ENCODE measurements at places on chromosomes 6 and 20.
A peak's percentile ranks its signal among the peaks of the same experiment; 100 is the strongest.

DNA sequence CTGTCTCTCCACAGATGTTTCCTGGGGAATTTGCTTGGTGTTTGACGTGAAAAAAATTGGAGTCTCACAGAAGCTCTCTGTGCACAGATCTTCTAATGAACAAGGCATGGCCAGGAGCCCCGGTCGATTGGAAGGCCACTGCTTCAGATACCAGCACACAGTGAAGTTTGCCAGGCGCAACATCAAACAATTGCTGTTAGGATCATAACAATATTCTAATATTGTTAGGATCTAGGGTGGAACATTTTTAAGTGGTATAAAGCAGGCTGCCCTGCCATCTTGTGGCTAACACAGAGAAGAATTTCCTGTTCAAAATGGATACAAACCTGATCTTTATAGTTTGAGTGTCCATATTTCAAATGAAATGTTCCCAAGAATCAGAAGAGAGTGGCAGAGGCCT, 64.1 kb downstream of the C6orf118 start:
- DNase-seq, result peak; percentile 41

- no peak for DNase-seq
These were observed 57.7 kb downstream of the DHX35 start for GRCh38 chr20:39019805-39020325.

DNA sequence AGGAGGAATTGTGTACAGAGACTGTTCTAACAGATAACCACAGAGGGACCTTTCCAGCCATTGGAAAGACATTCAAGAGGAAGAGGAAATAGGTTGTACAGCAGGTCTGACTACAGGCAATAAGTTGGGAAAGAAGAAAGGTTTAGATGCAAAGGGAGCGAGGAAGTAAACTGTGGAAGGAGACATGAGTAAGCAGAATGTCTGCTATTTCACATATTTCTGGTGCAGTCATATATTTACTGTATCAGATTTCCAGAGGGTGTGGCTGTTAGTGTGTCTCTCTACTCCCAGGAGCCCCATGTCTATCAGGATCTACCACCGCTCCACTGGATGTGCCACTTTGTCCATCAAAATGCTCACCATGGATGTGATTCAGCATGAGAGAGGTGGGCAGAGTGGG, 25.9 kb downstream of the MRS2 start:
- peak; percentile 25 for DNase-seq

- no peak for DNase-seq
These were observed 60.4 kb upstream of the SNX9 start for GRCh38 chr6:157762636-157763035.

DNA sequence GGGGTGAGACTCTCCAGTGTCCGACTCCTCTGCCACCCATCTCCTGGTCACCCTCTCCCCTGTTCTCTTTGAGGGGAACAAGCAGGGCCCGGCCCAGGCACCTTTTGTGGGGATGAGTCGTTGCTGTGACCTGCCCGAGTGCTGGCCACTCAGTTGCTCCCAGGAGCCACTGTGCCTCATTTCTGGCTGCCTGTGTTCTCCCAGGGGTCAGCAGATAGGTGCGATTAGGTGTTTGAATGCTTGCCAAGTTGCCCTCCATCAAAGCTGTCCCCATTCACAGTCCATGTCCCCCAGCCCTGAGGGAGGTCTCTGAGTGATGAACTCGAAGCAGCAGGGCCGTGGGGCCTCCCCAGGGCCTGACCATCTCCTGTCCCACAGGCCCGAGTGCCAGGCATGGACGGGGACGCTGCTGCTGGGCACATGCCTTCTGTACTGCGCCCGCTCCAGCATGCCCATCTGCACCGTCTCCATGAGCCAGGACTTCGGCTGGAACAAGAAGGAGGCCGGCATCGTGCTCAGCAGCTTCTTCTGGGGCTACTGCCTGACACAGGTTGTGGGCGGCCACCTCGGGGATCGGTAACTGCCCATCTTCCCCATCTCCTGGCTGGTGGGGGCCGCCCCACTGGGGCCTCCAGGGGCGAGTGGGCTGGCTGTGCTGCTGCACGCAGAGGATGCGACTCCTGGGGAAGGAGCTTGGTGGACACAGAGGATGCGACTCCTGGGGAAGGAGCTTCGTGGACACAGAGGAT, 4.1 kb downstream of the SLC17A9 start:
- DNase-seq, result no peak

GRCh38 chr6:104729433-104729832, 130.3 kb downstream of the HACE1 start:
- no peak for DNase-seq

Data from fibroblast of skin of right quadriceps (primary cell).